CD4-positive, alpha-beta T cell (primary cell): ENCODE measurements at places on chromosomes 7 and 10. TPM values are rescaled to one million over a fixed set of nuclear protein-coding genes. Genes with fewer than 3 reads are reported as not detected.

Gene OR2A42
- not detected for total RNA-seq

Gene HKDC1
- total RNA-seq: 4.5 TPM

DNA sequence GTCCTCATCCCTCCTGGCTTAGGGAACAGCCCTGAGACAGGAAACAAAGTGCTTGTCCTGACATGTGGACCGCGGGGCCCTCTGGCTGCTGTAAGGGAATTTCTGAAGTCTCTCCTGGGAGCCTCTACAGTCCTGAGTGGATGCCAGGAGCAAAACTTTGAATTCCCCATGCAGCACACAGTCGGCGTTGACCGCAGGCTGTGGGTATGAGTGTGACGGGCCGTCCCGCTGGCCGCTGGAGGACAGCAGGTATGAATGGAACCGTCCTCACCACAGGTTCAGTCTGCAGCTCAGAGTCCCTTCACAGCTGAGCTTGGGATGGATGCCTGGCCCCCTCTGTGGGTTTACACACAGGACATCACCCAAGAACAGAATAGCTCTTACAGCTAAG lies 94.9 kb downstream of the GPR26 start:
- no peak overlapping the region for H3K4me3 ChIP-seq
- H3K4me1 ChIP-seq: no peaks in the 10 kb centered on the region
- no peaks in the 10 kb centered on the region for H3K36me3 ChIP-seq
- no peak for DNase-seq
- H3K27ac ChIP-seq: no peak overlapping the region
- H3K27me3 ChIP-seq: no peaks in the 10 kb centered on the region

- no peak overlapping the region for H3K4me3 ChIP-seq
- H3K36me3 ChIP-seq: no peaks in the 10 kb centered on the region
- DNase-seq: no peak
- no peaks in the 10 kb centered on the region for H3K27me3 ChIP-seq
- H3K4me1 ChIP-seq: no peaks in the 10 kb centered on the region
- no peak overlapping the region for H3K27ac ChIP-seq
Measured at GRCh38 chr7:18004372-18004771, 23.3 kb downstream of the PRPS1L1 start.

GRCh38 chr10:116554628-116555027 lies 8.9 kb downstream of the PNLIP start:
- DNase-seq: no peak
- no peaks in the 10 kb centered on the region for H3K36me3 ChIP-seq
- no peak overlapping the region for H3K27ac ChIP-seq
- no peaks in the 10 kb centered on the region for H3K27me3 ChIP-seq
- no peak overlapping the region for H3K4me3 ChIP-seq
